Stimulated activated CD4-positive, alpha-beta T cell treated with anti-CD3 and anti-CD28 coated beads, Interleukin-1b, Interleukin-23, amount 100 ng/mL, for 1 hour (primary cell): ENCODE measurements at places on chromosomes 3 and 15.

- DNase-seq: no peak
Measured at GRCh38 chr3:182904164-182904563, 76.2 kb downstream of the DCUN1D1 start.

DNA sequence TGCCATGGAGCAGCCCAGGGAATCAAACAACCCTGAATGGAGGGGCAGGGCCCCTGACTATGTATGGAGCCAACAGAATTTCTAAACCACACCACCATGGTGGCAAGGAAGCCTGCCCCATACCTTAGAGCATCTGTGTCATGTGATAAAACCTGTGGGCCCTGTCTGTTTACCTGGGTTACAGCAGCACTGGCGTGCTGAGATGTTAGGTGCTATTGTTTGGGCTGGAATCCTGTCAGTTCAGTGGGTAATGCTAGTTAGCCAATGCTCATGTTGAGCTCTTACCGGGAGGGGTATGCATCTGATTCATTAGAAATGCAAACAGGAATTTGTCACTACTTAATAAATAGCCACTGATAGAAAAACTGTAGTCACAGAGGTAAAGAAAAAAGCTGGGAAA lies 63.5 kb upstream of the ETV5 start:
- DNase-seq: no peak

DNA sequence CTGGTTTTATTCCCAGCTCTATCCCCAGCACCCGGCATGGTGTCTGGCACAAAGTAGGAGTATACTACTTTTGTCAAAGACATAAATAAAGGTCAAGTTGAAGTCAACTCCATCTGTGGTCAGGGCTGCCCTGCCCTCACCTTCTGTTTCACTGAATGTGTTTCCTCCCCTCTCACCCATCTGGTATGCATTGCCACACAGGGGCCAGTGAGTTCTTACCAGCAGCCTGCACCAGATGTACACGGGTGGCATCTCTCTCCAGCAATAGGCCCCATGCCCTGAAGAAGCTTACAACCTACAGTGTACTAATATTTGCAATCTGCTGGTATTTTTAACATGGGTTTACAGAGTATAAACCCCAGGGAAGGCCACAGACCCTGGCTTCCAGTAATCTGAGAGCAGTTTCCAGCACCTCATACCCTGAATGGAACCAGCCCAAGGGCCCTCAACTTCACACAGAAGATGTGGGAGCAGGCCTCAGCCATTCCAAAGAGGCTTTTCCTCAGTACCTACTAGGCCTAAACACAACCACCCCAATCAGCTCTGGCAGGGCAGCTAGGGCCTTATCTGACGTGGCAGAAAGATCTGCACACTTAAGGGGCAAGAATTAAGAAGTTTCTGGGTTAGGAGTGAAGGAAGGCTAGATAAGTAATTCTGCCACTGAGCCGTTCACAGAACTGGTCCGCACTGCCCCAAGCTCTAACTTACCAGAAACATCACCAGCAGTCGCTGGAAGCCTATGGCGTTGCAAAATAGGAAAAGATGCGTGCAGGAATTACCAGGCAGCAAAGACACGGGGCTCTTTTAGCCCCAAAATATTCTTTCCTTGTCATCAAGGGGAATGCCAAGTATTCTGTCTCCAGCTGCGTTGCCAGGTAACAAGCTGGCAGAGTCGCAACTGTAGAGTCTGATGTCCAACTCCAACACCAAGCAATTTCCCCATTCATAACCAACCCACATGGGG lies 2.1 kb downstream of the IDH2 start:
- no peak for DNase-seq

DNA sequence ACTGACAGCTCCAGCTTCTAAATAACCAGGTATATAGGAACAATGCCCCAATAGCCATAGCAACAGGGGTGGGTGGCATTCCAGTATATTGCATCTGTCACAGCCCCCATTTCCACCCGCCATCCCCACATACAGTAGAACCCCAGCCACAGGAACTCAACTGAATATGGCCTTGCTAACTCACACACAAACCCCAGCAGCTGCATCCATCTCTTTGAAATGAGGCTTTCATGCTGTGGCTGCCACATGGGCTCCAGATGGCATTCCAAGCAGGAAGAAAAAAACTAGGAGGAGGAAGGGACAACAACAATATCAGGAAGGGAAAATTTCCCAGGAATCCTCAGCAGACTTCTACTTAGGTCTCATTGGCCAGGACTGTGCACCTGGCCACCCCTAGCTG lies 54.6 kb downstream of the CCR3 start:
- DNase-seq: no peak

DNA sequence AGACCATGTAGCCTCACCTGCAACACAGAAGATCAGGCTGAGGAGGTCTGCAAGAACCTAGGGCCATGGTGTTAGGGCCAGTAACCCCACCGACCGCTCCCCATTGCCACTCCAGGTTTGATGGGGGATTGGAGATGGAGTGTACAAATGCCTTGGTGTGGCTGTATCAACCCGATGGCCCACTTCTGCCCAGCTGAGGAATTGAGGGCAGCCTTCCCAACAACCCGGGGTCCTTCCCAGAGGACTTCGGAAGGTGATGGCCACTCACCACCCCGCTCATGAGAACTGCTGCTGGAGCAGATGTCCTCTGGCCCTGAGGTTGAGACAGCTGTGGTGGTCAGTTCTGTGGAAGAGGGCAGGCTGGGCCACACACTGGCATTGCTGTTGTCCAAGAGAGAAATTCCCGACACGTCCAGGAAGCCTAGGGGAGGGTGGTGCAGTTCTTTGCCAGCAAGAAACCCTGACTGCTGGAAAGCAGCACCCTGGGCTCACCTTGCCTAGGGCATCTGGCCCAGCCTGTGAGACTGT lies 8.9 kb downstream of the GORASP1 start:
- no peak for DNase-seq

GRCh38 chr3:144272680-144273079 lies 301.1 kb downstream of the DIPK2A start:
- DNase-seq: no peak

DNA sequence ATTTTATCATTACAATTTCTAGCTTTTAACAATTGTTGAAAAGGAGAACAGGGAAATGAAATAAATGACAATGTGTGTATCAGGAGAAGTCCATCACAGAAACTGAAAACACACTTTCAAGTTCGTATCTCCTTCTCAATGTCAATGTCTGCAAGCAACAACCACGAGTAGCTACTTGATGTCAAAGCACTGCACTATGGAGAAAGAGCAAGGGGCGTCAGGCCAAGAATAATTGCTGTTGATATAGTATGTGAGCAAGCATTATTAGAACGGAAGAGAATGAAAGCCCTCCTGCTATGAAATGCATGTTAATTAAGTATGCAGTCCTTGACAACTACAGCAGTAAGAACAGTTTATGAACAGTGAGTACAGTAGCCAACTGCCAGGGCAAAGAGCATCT lies 1250.1 kb downstream of the ZPLD1 start:
- DNase-seq: no peak

DNA sequence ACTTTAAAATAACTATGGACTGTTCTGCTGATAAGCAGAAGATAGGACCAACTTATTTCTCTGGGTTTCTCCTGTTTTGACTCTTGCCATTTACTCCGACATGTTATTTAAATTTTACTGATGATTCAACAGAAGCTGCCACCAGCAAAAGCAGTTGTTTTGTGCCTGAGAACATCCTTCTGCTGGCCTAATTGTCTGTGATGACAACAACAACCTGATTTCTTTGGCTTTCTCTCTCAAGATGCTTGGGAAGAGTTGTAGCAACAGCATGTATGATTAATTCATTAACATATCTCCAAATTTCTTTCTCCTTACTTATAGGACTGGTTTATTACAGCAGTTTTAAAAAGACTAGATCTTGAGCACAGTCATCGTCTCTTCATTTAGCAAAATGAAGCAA lies 36.9 kb upstream of the DYNC1LI1 start:
- no peak for DNase-seq

- no peak for DNase-seq
Measured at GRCh38 chr15:28963711-28964081, 77.9 kb downstream of the APBA2 start.

- no peak for DNase-seq
Measured at GRCh38 chr3:187736418-187736871, 8.8 kb downstream of the BCL6 start.

DNA sequence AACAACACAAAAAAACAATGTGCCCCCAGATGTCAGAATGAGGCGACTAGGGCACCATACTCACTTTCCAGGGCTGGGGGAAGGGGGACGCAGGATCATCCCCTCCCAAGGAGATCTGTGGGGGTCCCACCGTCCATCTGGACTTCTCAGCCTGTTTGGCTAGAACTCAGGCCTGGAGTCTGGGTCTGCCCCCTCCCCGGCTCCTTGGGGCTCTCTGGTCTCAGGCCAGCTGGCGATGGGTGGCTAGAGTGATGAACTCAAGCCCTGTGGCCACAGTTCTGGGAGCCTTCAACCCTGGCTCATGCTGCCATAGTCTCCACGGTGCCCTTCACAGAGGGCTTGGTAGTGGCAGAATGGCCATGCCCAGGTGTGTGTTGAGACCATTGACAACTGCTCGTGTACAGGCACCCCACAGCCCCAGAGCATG lies 13.6 kb downstream of the ZBTB47 start:
- DNase-seq: no peak

GRCh38 chr3:161939918-161940620 lies 443.5 kb downstream of the OTOL1 start:
- no peak for DNase-seq

DNA sequence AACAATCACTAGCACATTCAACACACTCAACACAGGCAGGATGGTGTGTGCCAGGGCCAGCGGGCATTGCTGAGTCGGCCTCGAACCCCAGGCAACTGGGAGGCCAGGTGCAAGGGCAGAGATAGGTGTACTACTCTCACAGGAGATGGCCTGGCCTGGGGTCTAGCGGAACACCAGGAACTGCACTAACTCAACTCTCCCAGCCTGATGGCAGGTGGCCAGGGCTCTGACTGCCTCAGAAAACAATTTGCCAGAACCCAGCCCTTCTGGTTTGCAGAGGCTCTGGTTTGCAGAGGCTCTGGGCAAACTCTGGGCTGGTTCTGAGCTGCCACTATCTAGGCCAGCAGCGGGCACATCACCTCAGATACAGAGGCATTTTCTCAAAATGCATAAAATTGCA lies 229.2 kb upstream of the CHRNA7 start:
- no peak for DNase-seq
